Fibroblast of villous mesenchyme (primary cell): ENCODE measurements at places on chromosomes 2 and 18. TPM values are rescaled to one million over a fixed set of nuclear protein-coding genes. Genes with fewer than 3 reads are reported as not detected.

CREG2 gene
- not detected in 2 replicates for total RNA-seq

NTSR2 gene
- not detected in 2 replicates for total RNA-seq

NAGK gene
- 42.7 and 50.6 TPM in 2 replicates for total RNA-seq

PRSS56 gene
- total RNA-seq = not detected in 2 replicates

IL1A gene
- total RNA-seq = 0.32 and 0.43 TPM in 2 replicates

DCAF17 gene
- total RNA-seq = 24.2 and 29.4 TPM in 2 replicates

MBD1 gene
- 69.5 and 70.9 TPM in 2 replicates for total RNA-seq

SERPINB10 gene
- total RNA-seq = not detected in 2 replicates

SLC19A3 gene
- total RNA-seq = under 0.01 and 0.32 TPM in 2 replicates

SLC9A4 gene
- under 0.01 TPM in 1 of 2 replicates, not detected in the other for total RNA-seq

LIMS3 gene
- total RNA-seq = 5.8 and 14.2 TPM in 2 replicates

SPDYA gene
- 0.97 and 1.3 TPM in 2 replicates for total RNA-seq

KCNG2 gene
- under 0.01 and 0.64 TPM in 2 replicates for total RNA-seq

ANKRD23 gene
- total RNA-seq = 1.3 TPM in 2 replicates

TUBA3E gene
- total RNA-seq = not detected in 2 replicates

MAIP1 gene
- 22.9 and 29.8 TPM in 2 replicates for total RNA-seq

LIPG gene
- 0.86 and 1.3 TPM in 2 replicates for total RNA-seq

CAPG gene
- 56.6 and 75.7 TPM in 2 replicates for total RNA-seq

HOXD4 gene
- 5.5 and 7.8 TPM in 2 replicates for total RNA-seq

CHST10 gene
- 8.6 and 12.2 TPM in 2 replicates for total RNA-seq

TMSB10 gene
- total RNA-seq = 3,561 and 6,804 TPM in 2 replicates

PTPN4 gene
- total RNA-seq = 18.0 and 28.5 TPM in 2 replicates

PRKAG3 gene
- total RNA-seq = not detected in 2 replicates

ARHGAP28 gene
- 6.0 and 7.1 TPM in 2 replicates for total RNA-seq

FSIP2 gene
- under 0.01 and 0.86 TPM in 2 replicates for total RNA-seq

EPB41L5 gene
- 9.7 and 25.0 TPM in 2 replicates for total RNA-seq

TANC1 gene
- total RNA-seq = 49.9 and 74.7 TPM in 2 replicates

UBE2E3 gene
- total RNA-seq = 61.5 and 66.9 TPM in 2 replicates

LAMA1 gene
- 14.5 and 20.7 TPM in 2 replicates for total RNA-seq

EFR3B gene
- under 0.01 TPM in 2 replicates for total RNA-seq

RBKS gene
- 1.3 TPM in 2 replicates for total RNA-seq

TLX2 gene
- total RNA-seq = not detected in 2 replicates

HEATR5B gene
- total RNA-seq = 23.8 and 27.6 TPM in 2 replicates

NEU2 gene
- not detected in 2 replicates for total RNA-seq

CNGA3 gene
- total RNA-seq = not detected in 2 replicates

EVX2 gene
- total RNA-seq = under 0.01 TPM in 1 of 2 replicates, not detected in the other

POMC gene
- 0.32 TPM in 1 of 2 replicates, not detected in the other for total RNA-seq

SCYGR4 gene
- total RNA-seq = not detected in 2 replicates

ICOS gene
- total RNA-seq = not detected in 2 replicates

ANKRD36 gene
- total RNA-seq = 27.7 and 28.9 TPM in 2 replicates

SKOR2 gene
- total RNA-seq = not detected in 2 replicates

FAM228A gene
- 0.43 and 0.64 TPM in 2 replicates for total RNA-seq

METTL4 gene
- 8.7 and 15.1 TPM in 2 replicates for total RNA-seq

ELMOD3 gene
- total RNA-seq = 15.8 and 19.4 TPM in 2 replicates

HOXD13 gene
- 0.43 TPM in 1 of 2 replicates, not detected in the other for total RNA-seq

ST6GAL2 gene
- 4.3 and 5.2 TPM in 2 replicates for total RNA-seq

GKN2 gene
- total RNA-seq = not detected in 2 replicates

PTPRM gene
- total RNA-seq = 48.6 and 56.1 TPM in 2 replicates
